Stimulated activated CD8-positive, alpha-beta memory T cell treated with anti-CD3 and anti-CD28 coated beads, Interleukin-15, amount 100 ng/mL, for 1 hour (primary cell): ENCODE measurements at places on chromosomes 1 and 21.

- DNase-seq, result no peak
Observed at GRCh38 chr1:89873770-89874169, 52.9 kb downstream of the LRRC8D start.

GRCh38 chr21:33028773-33029384, 3.1 kb downstream of the OLIG2 start:
- no peak for DNase-seq

DNA sequence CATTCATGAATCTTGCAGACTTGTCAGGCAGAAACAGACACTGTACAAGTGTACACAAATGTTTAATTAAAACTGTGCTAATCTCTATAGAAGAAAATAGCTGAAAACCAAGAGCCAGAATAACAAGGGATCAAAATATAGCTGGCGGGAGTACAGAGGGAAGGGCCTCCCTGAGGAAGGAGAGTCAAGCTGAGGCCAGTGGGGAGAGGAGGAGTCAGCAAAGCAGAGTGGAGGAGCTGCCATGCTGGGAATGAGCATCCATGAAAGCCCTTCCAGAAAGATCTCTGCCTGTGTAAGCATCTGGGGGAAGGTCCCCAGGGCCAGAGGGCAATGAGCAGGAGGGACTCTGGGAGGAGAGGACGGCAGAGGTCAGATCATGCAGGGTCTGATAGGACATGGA, 15.1 kb downstream of the SLAMF8 start:
- DNase-seq, result no peak

DNA sequence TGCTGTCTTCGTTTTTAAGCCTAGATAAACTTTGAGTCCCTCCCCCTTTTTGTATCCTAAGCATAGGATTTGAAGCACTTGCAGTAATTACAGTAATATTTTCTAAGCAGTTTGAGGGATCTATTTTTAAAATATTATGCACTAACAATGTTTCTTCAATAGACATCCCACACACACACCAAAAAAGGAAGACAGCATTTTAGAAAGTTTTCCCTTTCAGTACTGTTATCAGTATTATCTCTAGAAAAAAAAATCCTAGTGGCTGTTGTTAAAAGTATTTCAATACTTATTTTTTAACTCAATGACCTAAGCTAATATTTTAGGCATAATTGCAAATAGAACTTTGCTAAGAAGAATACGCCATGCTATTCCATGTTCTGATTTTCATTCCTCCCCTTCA, 15.1 kb downstream of the MCOLN3 start:
- no peak for DNase-seq

DNA sequence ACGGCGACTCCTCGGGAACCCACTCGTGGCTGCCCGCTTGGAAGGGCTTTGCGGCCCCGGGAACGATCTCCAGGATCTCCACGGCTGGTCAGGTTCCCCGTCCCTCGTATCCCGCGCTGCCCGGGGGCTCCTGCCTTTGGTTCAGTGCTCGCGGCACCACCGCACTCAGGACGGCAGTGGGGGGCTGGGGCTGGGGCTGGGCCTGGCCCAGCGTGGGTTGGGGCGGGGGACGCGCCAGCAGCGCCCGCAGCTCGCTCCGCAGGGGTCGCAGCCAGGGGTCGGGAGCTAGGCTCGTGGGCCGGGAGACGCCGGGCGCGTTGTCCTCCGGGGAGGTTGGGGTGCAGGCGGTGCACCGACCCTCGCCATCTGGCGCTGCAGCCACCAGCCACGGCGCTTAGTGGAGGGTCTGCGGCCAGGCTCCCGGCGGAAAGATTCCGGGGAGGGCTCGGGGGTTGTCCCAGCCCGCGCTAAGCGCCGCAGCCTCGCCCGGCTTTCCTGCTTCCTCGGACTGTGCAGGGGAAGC, 8.9 kb downstream of the SIM2 start:
- no peak for DNase-seq

GRCh38 chr1:182406012-182406411, 5.5 kb upstream of the TEDDM1 start:
- no peak for DNase-seq

- no peak for DNase-seq
Observed at GRCh38 chr1:24875257-24875656, 54.8 kb downstream of the RUNX3 start.
